ENCODE measurements at places on chromosomes 5 and 9.

DNA sequence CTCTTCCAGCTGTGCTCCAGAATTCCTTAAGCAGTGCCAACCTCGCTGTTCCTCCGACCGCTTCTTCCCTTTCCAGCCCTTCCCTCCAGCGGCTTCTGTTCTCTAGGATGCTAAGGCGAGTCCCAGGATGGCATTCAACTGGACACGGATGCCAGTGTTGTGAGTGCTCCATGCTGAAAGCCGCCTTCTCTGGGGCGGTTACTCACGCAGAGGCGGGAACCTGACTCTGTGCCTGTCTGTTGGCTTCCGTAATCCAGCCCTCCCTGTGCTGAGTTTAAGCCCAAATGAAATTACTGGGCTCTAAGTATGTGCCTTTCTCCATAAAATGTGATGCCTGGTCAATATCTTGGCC, 20.2 kb downstream of the COL5A1 start:
- DNase-seq: no peak

DNA sequence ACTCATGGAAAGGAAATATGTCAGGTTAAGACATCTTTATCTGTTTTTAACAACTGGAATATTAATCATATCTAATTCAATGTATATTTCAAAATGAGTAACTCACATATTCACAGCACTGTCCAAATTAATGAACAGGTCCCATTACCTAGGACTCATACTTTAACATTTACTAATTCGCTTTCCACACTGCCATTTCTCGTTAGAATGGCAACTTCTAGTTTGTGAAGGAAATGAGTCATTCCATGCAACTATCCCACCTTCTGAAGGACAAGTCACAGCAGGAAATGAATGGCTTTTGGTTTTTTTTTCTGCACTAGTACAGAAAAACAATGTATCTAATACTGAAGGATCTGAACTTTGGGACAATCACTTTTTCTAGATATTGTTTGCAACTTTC, 24.6 kb upstream of the IFNK start:
- no peak for DNase-seq

DNA sequence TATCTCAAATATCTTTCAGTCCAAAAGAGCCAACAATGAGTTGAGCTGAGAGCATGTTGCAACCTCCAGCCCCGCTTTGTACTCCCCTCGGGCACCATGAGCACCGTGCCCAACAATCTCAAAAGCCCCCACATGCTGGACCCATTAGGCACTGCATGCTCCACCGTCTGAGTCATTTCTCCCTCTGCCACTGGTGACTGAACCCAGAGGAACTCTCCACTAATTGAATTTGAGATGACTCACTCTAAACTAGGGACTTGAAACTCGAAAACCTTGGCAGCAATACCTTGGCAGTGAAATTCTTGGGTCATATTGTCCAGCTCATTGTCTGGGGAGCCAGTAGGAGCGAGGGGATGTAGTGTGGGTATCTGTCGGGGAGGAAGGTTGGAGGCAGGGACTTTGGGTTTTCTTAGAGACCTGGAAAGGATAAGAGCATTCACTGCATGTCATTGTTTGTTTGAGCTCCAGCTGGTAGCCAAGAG, 49.9 kb upstream of the SLIT3 start:
- no peak for DNase-seq

GRCh38 chr5:31635446-31635845, 3.5 kb upstream of the PDZD2 start:
- no peak for DNase-seq

DNA sequence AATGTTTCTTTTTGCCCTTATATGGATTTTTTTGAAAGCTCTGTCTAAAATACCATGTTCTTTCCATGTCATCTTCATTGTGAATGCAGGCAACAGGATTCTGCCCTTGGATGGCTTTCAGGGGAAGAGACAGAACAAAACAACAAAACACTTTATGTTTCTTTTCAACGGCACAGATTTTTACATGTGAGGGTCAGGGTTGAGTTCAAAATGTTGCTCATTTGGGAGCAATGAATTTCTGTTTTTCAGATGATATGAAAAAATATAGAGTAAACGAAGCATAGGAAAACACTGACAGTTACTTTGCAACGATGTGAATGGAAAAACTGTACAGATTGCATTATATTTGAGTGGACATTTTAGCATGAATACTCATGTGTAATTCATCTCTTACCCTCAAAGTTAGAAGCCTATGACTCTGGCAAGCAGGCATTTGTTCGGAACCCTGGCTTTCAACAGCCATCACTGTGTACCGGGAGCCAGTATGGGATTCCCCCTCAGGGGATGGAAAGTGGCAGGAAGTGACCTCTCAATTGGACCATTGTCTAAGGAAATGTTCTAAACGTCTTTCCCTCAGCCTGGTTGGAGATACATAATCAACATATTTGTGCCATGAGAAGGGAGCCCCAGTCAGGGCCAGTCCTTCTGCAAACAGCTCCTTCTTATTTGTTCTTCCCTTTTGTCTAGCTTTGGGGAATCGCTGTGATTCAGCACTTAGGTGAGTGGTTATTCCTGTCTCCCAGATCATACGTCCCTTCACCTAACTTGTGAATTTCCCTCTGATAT, 153.9 kb upstream of the MEF2C start:
- DNase-seq: no peak

DNA sequence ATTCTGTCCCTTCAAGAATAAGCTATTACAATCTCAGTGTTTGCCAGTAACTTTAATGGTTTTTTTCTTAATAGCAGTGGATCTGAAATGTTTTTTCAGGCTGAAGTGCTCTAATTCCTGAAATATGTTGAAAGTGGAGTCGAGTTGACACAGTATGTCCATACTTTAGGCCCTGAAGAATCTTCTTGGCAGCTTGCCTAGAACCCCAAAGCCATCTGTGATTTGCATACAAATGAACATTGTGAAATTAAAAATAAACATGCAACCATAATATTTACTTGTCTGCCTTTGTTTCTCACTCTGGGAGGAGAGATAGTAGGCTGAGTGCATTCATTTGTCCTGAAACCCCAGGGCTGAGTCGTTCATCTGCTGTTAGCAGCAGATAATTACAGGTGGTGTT, 152.7 kb downstream of the ADCY2 start:
- DNase-seq: no peak

DNA sequence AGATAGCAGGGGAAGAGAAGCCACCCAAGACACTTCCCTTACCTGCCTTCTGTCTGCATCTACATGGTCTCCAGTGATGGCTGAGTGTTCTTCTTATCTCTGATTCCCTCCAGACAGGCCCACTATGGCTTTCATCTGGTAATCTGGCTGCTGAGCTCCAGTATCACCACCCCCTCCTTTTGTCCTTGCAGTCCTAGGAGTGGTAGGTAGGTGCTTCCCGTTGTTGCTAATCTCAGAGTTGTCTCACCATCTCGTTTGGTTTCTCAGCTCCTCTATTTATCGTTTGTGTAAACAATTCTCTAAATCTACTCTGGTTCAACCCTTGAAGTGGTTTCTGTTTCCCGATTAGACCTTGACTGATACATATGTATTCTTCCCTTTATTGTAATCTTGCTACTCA, 243.8 kb upstream of the RFX3 start:
- DNase-seq: no peak

DNA sequence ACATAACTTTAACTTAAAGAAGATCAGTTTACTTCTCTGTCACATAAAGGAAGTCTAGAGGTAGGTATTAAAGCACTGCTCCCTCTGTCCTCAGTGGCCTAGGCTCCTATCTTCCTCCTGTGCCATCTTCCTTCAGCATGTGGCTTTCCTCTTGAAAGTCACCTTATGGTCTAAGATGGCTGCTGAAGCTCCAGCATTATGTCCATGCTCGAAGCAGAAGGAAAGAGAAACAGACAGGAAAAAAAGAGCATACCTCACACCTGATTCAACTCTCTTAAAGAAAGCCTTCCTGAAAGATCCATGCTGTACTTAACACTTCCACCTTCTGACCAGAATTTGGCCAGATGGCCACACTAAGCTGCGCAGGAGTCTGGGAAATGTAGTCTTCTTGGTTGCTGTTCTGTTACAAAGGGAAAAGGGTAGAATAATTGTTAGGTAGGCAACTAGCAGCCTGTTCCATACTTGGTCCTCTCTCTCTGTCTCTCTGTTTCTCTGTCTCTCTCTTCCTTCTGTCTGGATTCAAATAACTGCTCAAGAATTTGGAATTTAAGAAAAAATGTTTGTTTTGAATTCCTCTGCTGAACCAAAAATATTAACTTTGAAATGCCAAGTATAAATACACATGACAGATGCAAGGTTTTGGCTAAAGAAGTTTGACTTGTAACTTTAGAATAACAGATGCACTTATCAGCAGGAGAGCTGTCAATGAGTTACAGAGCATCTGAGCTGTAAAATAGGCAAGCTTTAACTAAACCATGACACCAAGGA, 16.0 kb downstream of the TMEM174 start:
- DNase-seq: no peak

DNA sequence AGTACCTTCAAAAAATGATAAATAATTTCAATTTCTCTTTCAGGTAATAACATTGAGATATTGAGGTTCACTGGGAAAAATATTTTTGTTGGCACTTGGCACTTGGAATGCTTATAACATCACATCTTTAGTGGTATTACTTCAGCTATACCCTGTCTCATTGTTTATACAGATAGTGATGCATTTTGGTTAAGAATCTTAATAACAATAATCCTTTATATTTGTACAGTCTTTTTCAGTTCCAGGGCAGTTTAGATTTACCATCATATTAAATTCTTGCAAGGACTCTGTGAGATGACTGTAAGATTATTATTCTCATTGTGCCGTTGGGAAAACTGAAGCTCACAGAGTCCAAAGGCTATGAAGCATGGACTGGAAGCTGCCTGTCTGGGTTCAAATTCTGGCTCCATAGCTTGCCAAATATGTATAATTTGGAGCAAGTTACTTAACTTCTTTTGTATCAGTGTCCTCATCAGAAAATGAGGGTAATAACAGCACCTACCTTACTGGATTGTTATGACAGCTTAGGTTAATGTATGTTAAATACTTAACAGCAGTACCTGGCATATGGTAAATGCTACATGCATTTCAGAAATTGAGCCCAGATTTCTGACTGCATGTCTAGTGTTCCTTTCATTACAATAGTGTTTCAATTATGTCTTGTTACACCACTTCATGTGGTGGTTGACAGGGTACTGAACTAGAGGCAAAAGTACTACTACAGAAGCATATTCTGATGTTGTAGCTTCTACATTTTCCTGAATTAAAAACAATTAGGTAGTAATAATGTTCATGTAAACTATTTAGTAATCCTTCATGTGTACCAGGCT, 272.2 kb downstream of the PLK2 start:
- DNase-seq: no peak

GRCh38 chr9:14298601-14299022, 15.3 kb downstream of the NFIB start:
- DNase-seq: no peak

- no peak for DNase-seq
These were observed 153.6 kb downstream of the TMC1 start for GRCh38 chr9:72674961-72675360.

GRCh38 chr9:1217076-1217475, 166.9 kb downstream of the DMRT2 start:
- no peak for DNase-seq

- DNase-seq: no peak
These were observed 72.4 kb upstream of the ICE1 start for GRCh38 chr5:5350101-5350500.

DNA sequence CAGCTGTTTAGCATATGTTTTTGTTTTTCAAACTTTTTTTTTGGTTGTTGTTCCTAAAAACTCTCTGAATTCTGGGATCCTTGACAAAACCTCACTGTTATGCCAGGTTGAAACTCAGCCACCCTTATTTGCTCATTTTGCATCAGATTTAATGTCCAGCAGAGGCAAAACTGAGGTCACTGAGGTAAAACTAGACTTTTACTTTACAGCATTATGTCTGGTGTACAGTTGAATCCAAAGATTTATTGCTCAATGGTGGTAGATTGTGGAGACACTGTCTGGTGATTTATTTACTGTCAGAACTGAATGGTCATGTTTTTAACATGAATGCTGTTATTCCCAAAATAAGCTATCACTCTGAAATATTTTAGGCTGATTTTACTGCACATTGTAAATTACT, 87.9 kb downstream of the FBXL7 start:
- DNase-seq: no peak

DNA sequence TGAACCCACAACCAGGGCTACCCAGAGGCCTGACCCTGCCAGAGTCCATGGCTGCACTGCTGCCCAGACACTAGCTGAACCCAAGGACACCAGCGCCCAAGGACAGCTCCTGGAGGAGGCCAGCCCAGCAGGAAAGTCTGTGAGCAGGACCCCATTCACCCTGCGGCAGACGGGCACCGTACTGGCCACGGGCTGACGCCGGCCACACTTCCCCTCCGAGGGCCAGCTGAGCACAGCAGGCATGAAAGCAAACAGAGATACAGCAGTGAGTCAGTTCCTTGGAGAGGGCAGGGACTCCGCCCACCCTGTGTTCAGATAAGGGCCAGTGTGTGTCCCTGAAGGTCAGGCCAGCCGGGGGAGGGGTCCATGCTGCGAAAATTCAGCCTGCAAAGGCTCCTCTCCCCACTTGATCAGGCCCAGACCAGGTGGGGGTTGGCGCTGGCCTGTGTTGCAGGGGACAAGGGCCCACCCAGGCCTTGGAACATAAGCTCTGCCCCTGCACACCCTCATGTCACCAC, 3.2 kb downstream of the RNF208 start:
- no peak for DNase-seq

GRCh38 chr9:110240198-110240597, 16.1 kb downstream of the TXN start:
- DNase-seq: no peak

- DNase-seq: no peak
These were observed 12.8 kb downstream of the CCNI2 start for GRCh38 chr5:132760049-132760420.

GRCh38 chr5:108813673-108814072, 66.0 kb downstream of the FER start:
- no peak for DNase-seq

DNA sequence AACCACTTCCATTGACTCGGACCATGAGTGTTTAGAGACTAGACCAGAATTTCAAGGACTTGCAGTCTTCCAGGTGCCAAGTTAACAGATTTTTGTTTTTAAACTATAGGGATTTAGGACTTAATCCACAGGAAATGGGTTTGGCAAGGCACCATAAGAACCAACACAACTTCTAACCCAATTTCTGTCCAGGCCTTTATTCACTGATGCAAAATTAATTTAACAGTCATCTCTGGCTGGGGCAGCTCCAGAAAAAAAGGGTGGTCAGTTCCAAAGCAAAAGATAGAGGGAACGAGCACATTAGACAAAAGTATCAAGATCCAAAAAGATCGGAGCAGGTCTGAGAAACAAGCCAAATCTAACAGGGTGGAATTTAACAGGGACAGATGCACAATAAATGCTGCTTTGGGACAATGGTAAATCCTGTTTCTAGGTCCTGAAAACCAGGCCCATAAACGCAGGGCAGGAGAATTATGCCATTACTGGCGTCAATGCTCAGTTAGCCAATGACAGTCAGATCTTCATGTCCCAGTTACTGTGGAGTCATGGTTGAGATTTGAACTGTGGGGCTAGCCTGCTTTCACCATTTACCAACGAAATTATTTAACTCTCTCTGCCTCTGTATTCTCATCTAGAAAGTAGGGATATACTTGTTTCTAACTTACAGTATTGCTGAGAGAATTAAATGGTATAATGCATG, 590.8 kb upstream of the BRINP1 start:
- DNase-seq: no peak

GRCh38 chr9:112640311-112640710, 77.6 kb downstream of the INIP start:
- no peak for DNase-seq

Measured in stimulated activated CD4-positive, alpha-beta T cell treated with anti-CD3 and anti-CD28 coated beads, Interleukin-12 subunit alpha, Interleukin-12 subunit beta, amount 100 ng/mL, for 48 hours (primary cell).